ENCODE measurements at places on chromosomes 5 and 9. TPM values are rescaled to one million over a fixed set of nuclear protein-coding genes. Genes with fewer than 3 reads are reported as not detected.

Gene PDE6A
- total RNA-seq, result not detected

Gene PCDHA12
- total RNA-seq, result 0.16 TPM

Gene HABP4
- 24.9 TPM for total RNA-seq

Gene GRIN1
- total RNA-seq, result 0.12 TPM

Gene SLC6A18
- not detected for total RNA-seq

Gene GPX3
- 31.2 TPM for total RNA-seq

Gene GDA
- not detected for total RNA-seq

Gene PCDHA7
- total RNA-seq, result 0.36 TPM

Gene KIF20A
- 16.3 TPM for total RNA-seq

Gene SVEP1
- total RNA-seq, result 107 TPM

Gene TMOD1
- total RNA-seq, result not detected

Gene PTGDS
- 16.9 TPM for total RNA-seq

Gene SERF1A
- total RNA-seq, result 12.6 TPM

Gene MCIDAS
- total RNA-seq, result not detected

Gene ABITRAM
- total RNA-seq, result 7.1 TPM

Gene ANKRD18B
- total RNA-seq, result not detected

Gene SLF1
- 3.4 TPM for total RNA-seq

Gene ZDHHC21
- 15.6 TPM for total RNA-seq

Gene CCIN
- total RNA-seq, result 0.81 TPM

Gene PCDHGA9
- 7.1 TPM for total RNA-seq

Gene NACC2
- 32.0 TPM for total RNA-seq

Gene DOCK2
- total RNA-seq, result 5.7 TPM

Gene TRIO
- 383 TPM for total RNA-seq

Gene OMD
- total RNA-seq, result 8.0 TPM

Gene NSUN2
- 45.8 TPM for total RNA-seq

Gene CDC25C
- total RNA-seq, result 0.65 TPM

Gene GLRA1
- total RNA-seq, result not detected

Gene RIC1
- 54.9 TPM for total RNA-seq

Gene ENHO
- not detected for total RNA-seq

Gene ZNF366
- under 0.01 TPM for total RNA-seq

Gene PCDHA9
- total RNA-seq, result 0.36 TPM

Gene ADRB2
- 2.8 TPM for total RNA-seq

Gene ARSI
- total RNA-seq, result 12.0 TPM

Gene ZFP37
- 4.5 TPM for total RNA-seq

Gene GABRA1
- total RNA-seq, result not detected

Gene SGCD
- total RNA-seq, result 81.6 TPM

Gene FBP2
- not detected for total RNA-seq

Gene CFAP77
- total RNA-seq, result not detected

Gene CXXC5
- 146 TPM for total RNA-seq

Gene LEAP2
- 0.12 TPM for total RNA-seq

Gene CAPSL
- 1.1 TPM for total RNA-seq

Gene PCDHB4
- 0.49 TPM for total RNA-seq

Gene GPR150
- under 0.01 TPM for total RNA-seq

Gene RGS7BP
- not detected for total RNA-seq

Gene TAL2
- not detected for total RNA-seq

Gene BOD1
- 72.3 TPM for total RNA-seq

Gene UHRF2
- total RNA-seq, result 50.4 TPM

Gene IL13
- total RNA-seq, result 0.24 TPM

Gene SOX30
- total RNA-seq, result under 0.01 TPM

Gene PCDHGC4
- total RNA-seq, result 6.3 TPM

Gene SPATA31E1
- not detected for total RNA-seq
